ENCODE measurements at places on chromosomes 16 and 17.

DNA sequence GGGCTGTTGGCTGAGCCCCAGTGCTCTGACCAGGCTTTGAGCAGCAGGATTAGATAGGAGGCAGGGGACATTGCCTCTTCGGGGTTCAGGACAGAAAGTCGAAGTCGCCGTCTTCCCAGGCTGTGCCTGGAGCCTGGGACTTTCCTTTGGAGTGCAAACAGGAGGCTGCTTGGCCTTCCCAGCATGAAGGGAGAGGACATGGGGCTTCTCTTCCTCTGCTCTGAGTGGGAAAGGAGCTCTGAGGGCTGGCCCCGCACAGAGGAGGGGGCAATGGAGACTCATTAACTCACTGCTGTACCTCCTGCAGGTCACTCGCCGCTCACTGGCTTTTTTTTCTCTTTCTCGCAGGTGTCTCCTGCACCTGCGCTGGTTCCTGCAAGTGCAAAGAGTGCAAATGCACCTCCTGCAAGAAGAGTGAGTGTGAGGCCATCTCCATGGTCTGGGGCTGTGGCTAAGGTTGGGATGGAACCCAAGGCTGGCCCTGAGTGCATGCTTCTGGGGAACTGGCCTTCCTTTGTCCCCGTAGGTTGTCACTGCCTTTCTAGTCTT lies 642 bp downstream of the MT1F start:
- no peak for DNase-seq

DNA sequence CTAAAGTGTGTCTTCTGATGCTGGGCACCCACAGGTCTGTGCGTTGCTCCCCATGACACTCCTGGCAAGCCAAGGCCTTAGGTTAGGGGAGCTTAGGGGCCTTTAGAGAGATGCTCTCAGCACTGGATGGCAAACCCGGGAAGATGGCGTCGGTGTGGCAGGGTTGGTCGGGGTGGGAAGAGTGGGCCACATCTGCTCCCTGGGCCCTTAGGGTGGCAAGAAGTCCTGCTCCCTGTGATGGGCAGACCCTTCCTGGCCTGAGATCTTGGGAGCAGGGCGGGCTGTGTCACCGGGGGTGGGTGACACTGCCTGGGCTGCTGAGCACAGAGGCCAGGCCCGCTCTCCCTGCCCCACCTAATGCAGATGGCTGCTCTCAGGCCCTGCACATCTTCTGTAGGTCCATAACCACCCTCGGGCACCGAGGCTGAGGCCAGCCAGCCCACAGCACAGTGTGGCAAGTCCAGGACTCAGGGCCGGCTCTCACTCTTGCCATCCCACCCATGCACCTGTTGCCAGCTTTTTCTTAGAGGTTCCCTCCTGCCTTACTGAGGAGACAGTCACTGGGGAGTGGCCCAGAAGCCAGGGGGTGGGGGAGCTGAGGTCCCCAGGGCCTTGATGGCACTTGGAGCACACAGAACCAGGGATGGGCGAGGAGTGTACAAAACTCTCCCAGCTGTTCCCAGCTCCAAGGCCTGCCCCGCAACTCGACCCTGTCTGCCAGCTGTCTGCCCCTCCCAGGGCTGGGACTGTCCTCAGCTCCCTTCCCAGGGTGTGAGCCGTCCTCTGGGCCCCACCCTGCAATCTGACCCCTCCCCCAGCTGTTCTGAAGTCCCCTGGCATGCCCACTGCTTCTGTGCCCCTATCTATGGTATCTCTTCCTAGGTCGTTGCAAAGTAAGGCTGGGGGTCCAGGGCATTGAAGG lies 4.4 kb upstream of the MTSS2 start:
- DNase-seq = no peak

GRCh38 chr17:21674242-21674731 lies 18.0 kb upstream of the KCNJ18 start:
- DNase-seq = no peak

DNA sequence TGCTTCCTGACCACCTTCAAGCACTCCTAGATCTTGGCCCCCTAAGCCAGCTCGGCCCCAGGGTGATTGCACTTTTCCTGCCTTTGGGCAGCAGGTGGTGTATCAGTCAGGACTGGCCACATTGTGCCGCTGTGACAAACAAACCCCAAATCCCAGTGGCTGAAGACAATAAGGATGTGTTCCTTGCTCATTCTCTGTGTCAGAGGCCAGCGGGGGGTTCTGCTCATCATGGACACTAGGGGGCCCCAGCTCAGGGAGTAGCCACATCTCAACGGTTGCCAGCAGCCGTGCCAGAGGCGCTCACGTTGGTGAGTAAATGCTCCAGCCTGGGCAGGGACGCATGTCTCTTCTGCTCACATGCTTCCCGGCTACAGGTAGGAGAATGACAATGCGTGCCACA lies 60.4 kb downstream of the ZDHHC7 start:
- DNase-seq = peak; percentile 21

- no peak for DNase-seq
Measured at GRCh38 chr16:87516361-87516760, 23.5 kb upstream of the ZCCHC14 start.
